Activated CD8-positive, alpha-beta memory T cell treated with anti-CD3 and anti-CD28 coated beads for 24 hours (primary cell): ENCODE measurements at places on chromosomes 16 and 17.

DNA sequence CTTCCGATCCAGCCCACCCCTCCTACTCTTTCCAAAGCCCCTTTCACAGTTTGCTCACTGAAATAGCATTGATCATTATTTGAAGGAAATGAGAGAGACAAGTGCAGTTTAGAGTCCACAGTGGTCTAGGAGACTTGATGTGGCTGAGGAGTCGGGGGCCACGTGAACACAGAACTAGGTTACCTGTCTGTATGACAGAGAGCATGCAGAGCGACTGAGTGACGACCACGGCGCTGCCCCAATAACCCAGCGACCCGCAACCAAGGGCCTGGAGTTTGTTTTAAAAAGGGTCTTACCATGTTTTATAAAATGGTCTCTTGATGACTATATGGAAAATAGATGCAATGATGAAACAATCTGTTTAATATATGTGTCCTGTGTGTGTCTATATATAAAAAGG lies 39.5 kb downstream of the NDEL1 start:
- peak; percentile 41 for DNase-seq

DNA sequence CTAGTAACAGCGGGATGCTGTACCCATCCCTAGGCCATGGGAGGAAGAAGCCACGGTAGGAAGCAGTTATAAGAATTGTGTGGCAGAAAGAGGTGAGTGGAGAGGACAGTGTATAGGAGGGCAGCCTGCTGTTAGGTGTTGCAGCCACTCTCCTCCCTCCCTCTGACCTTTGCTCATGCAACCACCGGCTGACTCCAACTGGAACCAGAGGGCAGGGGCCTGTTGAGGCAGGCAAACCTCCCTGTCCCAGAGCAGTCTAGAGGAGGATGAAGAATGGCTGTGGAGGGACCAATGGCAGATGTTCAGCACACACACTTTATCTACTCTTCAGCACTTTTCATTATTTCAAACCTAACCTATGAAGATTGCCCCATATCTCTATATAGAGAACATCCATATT lies 2.2 kb downstream of the TXNL4B start:
- no peak for DNase-seq

DNA sequence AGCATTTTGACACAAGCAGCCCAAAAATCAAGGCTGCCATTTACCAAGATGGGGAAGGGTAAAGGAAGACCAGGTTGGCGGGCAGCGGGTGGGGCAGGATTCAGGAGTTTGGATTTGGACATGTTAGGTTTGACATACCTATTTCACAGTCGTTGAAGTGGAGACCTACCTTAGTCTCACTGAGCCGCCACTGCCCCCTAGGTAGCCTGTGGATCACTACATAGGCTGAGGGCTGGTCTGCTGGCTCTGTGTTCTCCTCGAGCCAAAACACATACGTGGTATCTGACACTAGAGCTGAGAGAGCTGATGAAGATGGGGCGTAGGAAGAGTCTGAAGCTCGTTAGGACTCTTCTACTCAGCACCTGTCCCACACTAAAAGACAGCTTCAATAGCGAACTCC lies 115.1 kb downstream of the HIC1 start:
- peak; percentile 62 for DNase-seq

DNA sequence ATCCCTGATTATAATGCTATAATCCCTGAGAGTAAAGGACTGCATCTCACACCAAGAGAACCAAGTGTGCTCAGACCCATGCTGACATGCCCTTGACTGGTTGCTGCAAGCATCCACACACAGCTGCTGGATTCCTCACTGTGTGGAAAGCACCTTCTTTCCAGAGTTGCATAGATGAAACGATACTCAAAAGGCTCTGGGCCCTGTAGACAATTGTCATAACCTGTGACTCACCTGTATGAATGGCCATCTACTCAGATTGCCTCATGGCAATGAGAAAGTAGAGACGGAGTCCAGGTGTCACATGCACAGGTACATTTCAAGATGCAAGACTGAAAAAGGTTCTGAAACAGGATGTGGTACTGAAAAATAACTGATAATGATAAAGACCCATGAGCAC lies 58.1 kb downstream of the MPHOSPH6 start:
- no peak for DNase-seq
